Progenitor cell of endocrine pancreas (in vitro differentiated cells): ENCODE measurements at places on chromosomes 12 and 14.

DNA sequence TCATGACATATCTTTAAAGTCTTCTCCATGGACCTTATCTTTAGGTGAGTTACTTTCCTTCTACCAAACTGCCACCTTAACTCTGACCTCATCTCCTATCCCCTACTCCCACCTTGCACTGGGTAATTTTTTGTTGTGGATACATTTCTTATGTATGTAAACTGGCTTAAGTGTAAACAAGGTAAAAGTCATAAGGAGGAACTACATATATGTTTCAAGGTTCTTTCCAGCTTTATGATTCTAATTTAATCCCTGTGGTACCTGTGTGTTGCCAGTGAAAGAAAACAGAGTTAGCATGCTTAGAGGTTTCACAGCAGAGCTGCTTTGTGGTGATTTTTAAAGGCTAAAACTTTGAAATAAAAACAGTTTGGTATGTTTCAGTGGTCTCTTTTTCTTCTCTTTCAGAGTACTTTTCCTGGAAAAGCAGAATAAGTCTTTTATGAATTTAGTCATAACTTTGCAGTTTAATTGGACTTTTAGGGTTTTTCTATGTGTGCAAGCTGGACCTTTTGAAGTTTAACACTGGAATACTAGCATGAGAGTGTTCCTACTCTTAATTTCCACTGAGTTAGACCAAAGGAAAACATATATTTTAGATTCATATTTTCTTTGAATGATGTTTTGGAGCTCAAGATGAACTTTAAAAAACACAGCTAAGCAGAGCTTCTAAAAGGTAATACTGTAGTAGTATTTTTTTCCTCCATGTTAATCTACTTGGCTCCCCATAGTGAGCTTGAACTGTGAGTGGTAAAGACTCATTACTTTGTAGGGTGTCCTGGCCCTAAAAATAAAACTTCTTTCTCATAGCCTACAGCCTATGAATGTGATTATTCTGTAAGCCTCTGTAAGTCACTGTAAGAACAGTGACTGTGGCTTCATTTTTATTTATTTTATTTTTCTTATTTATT is 105.4 kb downstream of the FUT8 start:
- DNase-seq, result no peak

DNA sequence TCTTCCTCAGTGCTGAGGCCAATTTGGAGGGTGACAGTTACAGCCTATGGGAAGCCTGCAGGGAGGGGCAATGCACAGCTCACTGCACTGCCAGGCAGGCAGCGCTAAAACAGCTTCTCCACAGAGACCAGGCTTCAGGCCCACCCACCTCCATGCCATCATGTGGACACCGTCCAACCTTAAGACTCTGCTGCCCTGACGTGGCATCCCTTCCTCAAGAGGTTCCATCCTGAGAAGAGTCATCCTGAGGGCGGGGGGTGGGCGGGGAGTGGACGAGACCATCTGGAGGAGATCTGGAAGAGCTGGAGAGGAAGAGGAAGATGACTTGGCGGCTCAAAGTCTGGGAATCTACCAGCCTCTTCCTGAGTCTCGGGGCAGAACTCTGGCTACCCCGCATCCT is 8.4 kb upstream of the ACVRL1 start:
- DNase-seq, result no peak

GRCh38 chr12:56591126-56591525 is 39.0 kb downstream of the BAZ2A start:
- DNase-seq, result no peak

DNA sequence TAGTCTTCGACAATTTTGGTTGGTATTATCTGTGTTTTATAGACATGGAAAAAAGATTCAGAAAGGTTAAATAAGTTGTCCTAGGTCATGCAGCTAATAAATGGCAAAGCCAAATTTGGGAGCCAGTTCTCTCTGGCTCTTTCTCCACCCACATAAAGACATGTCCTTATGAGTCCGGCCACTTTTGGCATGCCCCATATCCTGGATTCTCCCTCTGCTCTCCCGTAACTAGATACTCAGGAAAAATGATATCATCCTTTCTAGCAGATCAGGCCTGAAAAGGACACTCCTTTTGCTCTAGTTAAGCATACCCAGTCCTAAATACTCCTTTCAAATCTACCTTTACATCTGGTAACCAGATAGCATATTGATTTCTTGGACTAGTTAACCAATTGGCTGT is 64.4 kb downstream of the TTLL5 start:
- no peak for DNase-seq

GRCh38 chr12:67358781-67359338 is 89.7 kb downstream of the CAND1 start:
- no peak for DNase-seq

- DNase-seq, result no peak
Measured at GRCh38 chr14:74981833-74982232, 20.9 kb upstream of the EIF2B2 start.

DNA sequence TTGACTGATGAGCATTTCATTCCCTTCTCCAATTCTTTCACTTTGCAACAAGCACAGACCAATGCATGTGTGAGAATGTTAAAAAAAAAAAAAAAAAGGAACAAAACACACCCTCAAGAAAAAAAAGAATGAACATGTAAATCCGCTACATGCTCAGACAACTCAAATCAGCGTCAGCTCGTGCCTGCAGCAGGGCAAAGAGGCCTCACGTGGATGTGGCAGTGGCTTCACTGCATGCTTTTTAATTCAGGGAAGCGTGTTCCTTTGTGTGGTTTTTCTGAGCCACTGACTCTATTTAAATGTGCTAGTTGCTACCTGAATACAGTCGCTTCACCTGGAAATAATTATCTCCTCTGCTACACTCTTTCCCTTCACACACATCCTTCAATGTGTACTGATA is 55.1 kb downstream of the PPP1R36 start:
- no peak for DNase-seq

GRCh38 chr14:54335569-54336155 is 61.1 kb upstream of the CDKN3 start:
- DNase-seq, result no peak

- DNase-seq, result no peak
Measured at GRCh38 chr14:22316473-22316872, 272.6 kb downstream of the DAD1 start.

GRCh38 chr14:69010648-69011047 is 31.5 kb upstream of the ACTN1 start:
- no peak for DNase-seq

DNA sequence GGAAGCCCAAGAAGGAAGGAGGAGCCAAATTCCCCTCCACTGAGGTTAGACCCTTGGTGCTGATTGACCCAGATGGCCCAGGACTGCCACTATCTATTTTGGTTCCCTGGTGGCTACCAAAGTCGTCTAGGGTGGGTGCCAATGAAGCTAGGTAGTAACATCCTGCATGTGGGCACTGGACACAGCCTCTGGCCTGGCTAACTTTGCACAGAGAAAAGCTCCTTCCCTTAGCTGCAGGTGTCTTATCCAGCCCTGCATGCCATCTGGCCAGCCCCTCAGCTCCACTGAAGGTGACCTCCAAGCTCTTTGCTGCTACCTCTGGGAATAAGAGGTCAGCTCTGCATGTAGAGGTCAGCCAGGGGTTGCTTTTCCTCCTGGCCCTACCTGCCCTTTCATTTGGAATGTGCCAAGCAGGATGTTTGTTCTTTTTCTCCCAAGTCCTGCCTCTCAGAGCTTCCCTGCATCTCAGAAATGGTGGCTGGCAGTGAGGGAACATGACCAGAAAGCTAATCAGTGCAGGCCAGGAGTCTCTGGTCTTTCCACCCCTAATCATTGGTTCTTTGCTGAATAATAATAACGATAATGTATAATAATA is 34.0 kb downstream of the JDP2 start:
- no peak for DNase-seq

DNA sequence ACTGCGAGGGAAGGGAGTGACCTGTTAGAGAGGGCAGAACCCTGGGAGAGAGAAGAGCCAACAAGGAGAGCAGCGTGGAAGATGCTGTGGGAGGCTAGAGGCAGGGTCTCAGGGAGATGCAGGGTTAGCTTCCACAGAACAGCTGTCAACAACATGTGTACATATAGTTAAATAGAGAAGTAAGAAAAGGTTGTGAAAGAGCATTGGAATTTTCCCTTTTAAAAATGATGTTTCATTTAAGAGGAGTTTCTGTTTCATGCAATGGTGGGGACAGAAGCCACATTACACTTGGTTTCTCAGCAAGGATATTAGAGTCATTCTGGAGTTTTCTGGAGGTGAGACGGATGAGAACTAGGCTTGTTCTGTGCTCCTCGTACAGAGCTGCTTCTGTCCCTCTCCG is 23.8 kb upstream of the TBC1D30 start:
- DNase-seq, result no peak

DNA sequence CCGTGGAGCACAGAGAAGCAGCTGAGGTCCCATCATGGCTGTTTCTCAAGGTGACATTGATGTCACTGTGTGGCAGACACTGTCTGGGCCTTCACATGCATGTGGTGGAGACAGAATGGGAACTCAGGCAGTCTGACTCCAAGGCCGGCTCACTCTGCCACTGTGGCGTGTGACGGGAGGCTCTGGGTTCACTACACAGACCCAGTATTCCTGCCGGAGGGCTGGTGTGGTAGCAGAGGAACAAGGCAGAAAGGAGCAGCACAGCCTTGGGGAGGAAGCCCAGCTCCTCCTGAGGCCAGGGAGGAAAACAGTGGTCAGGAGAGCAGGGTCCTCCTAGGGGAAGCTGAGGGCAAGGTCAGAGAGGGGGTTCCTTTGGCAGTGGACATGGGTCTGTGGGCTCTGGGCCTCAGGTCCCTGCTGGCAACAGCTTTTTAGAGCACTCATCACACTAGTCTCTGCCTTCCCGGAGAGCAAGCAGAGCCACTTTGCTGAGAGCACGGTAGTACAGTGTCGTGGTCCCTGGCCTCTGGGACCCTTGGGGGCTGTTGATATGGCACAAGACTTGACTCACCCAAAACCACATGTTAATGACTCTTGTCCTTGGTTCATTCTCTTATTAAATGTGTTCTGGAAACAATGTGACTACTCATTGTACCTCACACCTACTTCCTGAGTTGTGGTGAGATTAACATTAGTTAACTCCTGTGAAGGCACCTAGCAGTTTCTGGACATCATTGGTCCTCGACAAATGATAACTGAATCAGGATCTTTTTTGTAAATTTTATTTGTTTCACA is 21.3 kb downstream of the DCAF4 start:
- DNase-seq, result no peak

DNA sequence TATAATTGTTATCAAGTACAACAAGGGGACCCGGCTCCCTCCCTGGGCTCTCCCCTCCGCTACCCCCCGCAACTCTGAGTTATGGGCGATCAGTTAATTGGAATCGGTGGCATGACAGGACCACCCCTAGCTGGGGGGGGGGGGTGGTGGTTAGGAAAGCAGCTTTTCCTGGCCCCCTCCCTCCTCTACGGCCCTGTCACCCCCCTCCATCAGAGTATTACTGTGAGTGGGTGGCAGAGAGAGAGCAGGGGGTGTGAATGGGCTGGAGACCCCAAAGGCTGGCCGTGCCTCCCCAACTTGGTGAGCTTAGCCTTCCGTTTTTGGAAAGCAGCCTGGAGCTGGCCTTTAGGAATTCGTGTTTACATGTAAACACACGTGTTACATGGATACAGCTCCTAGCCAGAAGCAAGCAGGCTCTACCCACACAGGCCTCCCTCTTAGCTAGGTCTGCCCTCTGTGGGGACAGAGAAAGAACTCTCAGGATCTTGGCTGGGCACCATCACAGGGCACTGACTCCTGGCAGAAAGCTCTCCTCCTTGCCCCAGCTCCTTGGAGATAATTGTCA is 1.1 kb upstream of the HOXC4 start:
- DNase-seq, result no peak

- DNase-seq, result no peak
Measured at GRCh38 chr14:52338051-52338681, 24.1 kb downstream of the PTGER2 start.
